ENCODE measurements at places on chromosomes 1 and 21.

DNA sequence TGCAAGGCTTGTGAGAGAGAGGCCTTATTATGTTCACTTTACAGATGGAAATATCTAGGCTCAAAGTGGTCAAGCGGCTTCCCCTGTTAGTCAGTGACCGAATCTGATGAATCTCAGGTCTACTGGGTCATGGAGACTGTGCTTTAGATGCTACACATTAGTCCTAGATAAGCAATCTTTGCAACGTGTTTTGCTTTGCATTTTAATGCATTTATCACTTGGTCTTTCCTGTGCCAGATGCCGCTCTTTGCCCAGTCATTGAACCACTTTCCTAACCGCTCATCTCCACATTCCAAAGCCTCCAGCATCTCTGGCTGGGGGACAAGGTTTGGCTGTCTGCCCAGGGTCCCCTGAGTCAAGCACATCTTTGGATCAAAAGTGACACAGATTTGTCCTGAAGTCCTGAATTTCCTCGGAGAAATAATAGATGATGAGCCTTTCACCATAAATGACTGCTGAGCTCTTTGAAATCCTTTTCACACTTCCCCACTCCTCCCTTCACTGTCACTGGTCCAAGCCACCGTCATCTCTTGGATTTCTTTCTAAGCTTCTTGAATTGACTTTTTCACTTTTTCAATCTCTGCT is 96.0 kb upstream of the USP24 start:
- no peak for DNase-seq

- no peak for DNase-seq
Observed at GRCh38 chr21:31744182-31744800, 12.4 kb upstream of the SCAF4 start.

DNA sequence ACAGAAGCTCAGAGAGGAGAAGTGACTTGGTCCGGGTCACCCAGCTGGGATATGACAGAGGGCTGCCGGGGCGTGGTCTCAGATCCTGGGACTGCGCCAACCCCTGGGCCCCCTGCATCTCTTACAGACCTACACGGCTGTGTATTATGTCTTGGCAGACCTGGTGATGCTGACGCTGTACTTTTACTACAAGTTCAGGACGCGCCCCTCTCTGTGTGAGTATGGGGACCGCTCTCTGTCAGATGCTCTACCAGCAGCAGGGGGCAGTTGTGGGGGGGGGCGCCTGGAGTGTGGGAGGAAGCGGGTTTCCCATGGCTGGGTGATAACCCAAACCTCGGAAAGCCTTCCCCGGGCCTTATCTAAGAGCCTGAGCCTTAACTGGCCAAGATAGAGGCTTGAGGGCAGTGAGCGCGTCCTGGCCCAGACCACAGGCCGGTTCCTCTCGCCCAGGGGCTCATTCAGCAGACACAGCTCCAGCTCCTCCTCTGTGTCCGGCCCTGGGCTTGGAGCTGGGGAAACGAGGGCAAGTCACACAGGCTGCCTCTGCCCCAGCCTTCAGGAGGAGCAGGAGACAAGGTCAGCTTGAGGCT is 13.3 kb downstream of the SLC66A1 start:
- no peak for DNase-seq

- no peak for DNase-seq
Observed at GRCh38 chr1:104098837-104099236, 349.1 kb downstream of the AMY1C start.

GRCh38 chr1:182185842-182186756 is 124.6 kb upstream of the ZNF648 start:
- DNase-seq, result no peak

DNA sequence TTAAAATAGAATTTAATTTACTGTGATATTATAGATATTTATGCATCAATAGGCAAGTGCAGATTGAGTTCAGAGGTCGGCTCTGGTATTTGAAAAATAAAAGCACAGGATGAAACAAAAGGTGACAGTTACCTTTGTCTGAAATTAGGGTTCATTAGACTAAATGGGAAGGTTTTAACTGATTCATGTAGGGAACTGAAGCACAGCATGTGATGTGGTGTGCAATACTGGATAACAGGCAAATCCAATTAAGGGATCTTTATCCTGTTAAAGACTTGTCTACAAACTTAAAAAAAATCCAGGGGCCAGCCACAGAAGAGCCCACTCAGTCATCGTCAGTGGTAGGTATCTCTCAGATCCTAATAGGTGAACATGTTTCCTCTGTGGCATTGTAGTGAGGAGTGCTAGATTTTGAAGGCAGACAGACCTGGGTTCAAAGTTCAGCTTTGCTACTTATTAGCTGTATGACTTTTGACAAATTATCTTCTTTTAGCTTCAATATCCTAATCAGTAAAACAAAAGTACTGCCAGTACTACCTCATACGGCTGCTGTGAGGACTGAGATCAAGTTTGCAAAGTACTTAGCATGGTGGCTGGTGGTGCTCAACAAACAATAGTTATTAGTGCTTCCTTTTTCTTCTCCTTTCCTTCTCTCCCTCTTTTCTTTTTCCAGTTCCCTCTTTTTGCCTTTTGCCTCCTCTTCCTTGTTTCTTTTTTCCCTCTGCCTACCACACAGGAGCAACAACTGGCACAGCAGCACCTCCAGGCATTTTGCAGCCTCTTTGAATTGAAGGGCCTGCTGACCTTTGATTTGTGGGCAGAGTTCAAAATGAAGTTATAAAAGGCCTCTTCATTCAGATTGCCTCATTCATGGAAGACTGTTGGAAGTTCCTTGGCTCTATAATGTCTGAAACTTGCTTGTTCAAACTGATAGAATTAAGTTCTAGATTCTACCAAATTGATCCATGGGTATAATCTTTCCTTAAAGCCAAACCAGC is 44.9 kb upstream of the FOXD3 start:
- DNase-seq, result no peak

DNA sequence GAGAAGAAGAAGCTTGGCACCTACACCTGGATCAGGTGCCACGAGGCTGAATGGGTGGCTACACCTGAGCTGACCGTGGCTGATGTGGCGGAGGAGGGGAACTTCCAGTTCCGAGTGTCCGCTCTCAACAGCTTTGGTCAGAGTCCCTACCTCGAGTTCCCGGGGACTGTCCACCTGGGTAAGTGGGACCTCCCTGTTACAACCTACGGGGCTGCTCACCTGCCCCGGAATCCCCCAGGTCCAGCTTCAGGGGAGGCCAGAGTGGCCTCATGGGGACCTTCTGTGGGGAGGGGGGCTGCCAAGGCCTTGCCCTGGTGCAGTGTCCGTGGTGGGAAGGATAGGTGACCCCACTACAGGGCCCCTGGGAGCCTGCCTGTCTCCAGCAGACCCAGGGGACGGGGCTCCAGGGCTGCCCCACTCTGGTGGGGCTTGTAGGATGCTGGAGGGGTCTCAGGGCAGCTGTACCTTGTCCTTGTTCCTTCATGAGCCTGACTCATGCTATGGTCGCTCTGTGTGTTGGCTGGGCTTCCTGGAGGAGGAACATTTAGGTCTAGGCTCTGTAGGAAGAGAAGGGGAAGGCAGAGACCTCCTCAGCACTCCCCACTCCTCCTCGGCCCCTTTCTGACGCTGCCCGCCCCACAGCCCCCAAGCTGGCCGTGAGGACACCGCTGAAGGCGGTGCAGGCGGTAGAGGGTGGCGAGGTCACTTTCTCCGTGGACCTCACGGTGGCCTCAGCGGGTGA is 7.2 kb downstream of the OBSCN start:
- no peak for DNase-seq

DNA sequence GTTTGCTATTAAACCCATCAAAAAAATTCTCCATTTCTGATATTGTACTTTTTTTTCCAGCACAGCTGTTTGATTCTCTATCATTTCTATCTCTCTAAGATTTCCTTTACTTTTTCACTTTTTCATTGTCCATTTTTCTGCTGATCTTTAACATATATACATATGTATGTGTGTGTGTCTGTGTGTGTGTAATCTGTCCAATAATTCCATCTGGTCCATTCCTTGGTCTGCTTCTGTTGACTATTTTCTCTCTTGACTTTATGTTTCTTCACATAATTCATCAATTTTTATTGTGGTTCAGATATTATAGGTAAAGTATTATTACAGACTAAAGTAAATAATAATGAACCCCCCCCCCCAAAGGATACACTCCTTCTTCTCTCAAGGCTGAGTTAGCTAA is 84.2 kb downstream of the RGS7 start:
- DNase-seq, result no peak

- DNase-seq, result no peak
Observed at GRCh38 chr1:245730801-245731200, 576.0 kb downstream of the KIF26B start.

Data from activated CD4-positive, alpha-beta T cell treated with anti-CD3 and anti-CD28 coated beads, Interleukin-2, amount 50 U/mL, for 48 hours (primary cell).